NCI-H1436 treated with DMSO at 0.1 percent for 48 hours (cell line): ENCODE measurements at places on chromosomes 3 and 15.
A peak's percentile ranks its signal among the peaks of the same experiment; 100 is the strongest.

- DNase-seq = peak; percentile 1
Observed at GRCh38 chr15:61834076-61834697, 226.1 kb downstream of the VPS13C start.

GRCh38 chr3:20456511-20456910 is 270.5 kb upstream of the SGO1 start:
- DNase-seq = no peak

DNA sequence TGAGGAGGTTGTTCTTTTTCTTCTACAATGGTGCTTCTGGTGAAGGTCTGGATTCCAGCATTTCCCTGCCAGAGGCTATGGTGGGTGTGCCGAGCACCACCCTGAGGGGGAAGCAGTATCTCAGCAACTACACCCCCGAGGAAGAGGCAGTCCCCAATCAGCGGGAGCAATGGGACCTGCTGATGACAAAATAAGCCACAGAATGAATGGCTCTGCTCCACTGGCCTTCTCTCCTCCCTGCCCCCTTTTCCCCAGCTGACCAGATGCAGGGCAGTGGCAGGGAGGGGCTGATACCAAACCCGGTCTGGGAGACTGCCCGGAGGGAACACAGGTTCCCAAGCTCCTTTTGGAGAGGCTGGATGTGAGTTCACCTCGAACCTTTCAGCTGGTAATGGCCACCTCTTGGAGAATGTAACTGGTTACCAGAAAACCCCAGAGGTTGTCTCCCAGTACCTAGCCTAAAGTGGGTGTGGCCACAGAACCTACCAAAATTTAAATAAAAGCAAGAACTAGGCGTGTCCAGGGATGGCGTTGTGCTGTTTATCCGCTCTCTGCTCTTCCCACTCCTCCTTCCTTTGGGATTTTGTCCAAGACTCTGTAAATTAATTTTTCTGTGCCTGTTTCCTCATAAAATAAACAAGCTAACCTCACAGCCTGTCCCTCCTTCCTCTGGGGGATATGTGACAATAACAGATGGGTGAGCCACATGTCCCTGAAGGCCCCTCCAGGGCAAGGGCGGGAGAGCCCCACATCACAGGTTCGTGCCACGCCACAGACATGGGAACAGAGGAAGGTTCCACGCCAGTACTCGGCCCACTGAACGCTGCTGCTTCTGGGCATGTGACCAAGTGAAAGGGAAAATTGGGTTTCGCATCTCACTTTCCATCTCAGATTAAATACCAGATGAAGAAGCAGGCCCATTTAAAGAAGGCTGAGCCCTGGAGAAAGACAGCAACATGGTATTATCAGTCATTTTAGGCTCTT is 35.1 kb upstream of the SPTBN5 start:
- no peak for DNase-seq

- no peak for DNase-seq
Observed at GRCh38 chr3:107213044-107213669, 164.1 kb upstream of the CCDC54 start.

- DNase-seq = no peak
Observed at GRCh38 chr15:77002436-77002835, 7.5 kb downstream of the PSTPIP1 start.

- DNase-seq = no peak
Observed at GRCh38 chr3:172161959-172162358, 122.6 kb downstream of the FNDC3B start.

- no peak for DNase-seq
Observed at GRCh38 chr3:123593381-123593780, 8.5 kb upstream of the HACD2 start.

GRCh38 chr3:179321668-179322285 is 1.1 kb upstream of the ZNF639 start:
- DNase-seq = no peak

DNA sequence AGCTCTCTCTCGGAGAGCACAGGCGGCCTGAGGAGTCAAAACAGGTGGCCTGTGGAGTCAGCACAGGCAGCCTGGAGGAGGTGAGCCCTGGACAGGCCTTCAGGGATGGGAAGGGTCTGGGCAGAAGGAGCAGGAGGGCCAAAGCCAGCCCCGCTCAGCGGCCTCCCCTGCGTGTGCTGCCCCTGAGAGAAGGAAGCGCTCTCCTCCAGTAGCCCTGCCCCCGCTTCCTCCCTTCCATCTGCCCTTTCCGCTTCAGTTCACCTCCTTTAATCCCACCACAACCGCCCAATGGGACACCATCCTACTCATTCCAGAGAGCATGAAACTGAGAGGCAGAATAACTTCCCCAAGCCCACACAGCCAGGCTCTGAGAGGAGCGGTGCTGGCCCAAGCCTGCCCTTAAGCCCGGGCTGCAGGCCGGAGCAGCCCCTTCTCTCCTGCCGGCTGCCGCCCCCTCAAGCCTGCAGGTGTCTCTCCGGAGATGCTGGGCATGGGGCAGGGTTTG is 3.2 kb upstream of the NR2E3 start:
- DNase-seq = no peak

GRCh38 chr15:99895956-99896311 is 162.7 kb upstream of the LYSMD4 start:
- no peak for DNase-seq

DNA sequence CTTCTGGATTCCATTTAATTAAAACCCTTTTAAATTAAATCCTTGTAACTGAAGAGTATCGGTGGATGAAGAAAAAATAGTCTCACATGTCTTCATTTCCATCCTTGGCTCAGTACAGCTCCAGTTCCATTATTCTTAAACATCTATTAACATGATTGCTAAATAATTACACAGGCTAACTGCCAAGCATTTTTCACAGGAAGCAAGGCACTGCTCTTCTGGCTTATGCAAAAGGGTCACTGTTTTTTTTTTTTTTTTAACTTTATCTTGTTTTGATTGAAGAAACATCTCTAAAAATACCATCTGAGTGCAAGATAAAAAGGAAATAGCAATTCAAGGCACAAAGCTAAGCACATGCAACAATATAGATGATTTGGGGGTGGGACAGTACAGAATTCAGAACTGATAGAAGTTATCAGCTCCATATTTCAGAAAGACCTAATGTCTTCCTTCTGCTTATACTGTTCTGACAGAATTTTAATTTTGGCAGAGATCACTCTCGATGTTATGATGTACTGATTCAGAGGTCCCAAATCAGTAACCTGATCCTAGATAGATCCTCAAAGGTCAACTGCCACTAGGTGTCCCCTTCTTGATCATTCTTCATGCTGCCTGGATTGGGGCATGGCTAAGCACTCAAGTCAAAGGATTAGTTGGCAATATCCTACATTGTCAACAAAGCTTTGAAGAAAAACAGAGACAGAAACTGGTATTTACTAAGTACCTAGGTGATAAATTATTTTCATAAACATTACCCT is 57.8 kb upstream of the ACTC1 start:
- no peak for DNase-seq

DNA sequence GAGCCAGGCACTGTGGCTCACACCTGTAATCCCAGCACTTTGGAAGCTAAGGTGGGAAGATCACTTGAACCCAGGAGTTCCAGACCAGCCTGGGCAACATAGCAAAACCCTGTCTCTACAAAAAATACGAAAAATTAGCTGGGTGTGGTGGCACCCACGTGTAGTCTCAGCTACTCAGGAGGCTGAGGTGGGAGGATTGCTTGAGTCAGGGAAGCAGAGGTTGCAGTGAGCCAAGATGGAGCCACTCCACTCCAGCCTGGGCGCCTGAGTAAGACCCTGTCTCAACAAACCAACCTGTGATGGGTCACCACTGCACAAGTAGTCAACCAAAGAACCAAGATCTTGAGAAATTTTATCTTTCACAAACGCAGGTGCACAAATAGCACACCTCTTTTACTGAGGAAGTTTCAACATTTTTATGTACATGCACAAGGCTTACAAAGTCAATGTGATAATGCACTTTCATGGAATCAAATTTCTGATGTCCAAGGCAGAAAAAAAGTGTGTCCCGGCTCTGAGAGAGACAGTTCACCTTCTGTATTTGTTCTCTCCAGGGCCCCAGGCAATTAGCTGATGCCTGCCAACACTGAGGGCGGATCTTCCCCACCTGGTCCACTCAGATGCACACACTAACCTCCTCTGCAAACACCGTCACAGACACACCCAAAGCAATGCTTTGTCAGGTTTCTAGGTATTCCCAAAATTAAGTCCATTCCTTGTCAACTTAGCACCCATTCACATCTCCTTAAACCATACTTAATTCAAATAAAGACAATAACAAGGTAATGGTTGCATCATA is 12.4 kb downstream of the ACAA1 start:
- DNase-seq = no peak

DNA sequence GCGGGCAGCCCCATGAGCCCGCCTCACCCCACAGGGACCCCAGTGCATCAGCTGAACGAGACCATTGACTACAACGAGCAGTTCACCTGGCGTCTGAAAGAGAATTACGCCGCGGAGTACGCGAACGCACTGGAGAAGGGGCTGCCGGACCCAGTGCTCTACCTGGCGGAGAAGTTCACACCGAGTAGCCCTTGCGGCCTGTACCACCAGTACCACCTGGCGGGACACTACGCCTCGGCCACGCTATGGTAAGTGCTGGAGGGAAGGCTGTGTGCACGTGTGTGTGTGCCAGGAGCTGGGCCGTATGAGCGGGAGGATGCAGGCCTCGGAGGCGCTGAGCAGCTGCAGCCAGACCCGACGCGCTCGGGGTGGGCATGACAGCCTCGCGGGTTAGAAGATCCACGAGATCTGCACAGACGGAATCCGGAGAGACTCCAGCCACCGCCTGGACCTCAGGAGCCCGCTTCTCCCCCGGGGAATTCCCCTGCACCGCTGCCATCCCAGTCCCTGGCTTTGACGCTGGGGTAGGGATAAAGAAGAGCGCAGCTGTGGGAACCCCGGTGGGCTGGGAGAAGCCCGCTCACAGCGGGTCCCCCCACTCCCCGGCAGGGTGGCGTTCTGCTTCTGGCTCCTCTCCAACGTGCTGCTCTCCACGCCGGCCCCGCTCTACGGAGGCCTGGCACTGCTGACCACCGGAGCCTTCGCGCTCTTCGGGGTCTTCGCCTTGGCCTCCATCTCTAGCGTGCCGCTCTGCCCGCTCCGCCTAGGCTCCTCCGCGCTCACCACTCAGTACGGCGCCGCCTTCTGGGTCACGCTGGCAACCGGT is 2.6 kb downstream of the DUOXA2 start:
- no peak for DNase-seq

- DNase-seq = no peak
Observed at GRCh38 chr3:21750831-21751391, at the start of gene ZNF385D. Gene ZNF385D (minus strand): TSS chr3:21751210. CDS start chr3:21750916, 294 bp downstream.

DNA sequence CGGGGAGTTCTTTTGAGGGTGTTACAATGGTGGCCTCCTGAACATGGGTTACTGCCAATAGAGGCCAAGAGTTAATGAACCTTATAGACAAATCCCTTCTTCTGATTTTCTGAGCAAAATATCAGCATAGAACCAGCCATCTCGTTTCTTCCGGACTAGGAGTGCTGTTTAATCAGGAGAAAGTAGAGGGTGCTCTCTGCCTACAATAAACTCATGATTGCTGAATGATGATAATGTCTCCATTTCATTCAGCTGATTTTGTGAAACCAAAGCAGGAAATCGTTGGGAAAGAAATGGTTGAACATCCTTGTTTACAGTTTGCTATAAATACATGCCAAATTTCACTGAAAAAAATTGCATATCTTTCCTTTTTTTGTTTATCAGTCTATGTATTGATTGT is 142.8 kb upstream of the PLSCR5 start:
- no peak for DNase-seq

GRCh38 chr3:99833617-99834205 is 16.0 kb downstream of the CMSS1 start:
- DNase-seq = no peak

- no peak for DNase-seq
Observed at GRCh38 chr3:188946351-188947240, 225.2 kb upstream of the TPRG1 start.

DNA sequence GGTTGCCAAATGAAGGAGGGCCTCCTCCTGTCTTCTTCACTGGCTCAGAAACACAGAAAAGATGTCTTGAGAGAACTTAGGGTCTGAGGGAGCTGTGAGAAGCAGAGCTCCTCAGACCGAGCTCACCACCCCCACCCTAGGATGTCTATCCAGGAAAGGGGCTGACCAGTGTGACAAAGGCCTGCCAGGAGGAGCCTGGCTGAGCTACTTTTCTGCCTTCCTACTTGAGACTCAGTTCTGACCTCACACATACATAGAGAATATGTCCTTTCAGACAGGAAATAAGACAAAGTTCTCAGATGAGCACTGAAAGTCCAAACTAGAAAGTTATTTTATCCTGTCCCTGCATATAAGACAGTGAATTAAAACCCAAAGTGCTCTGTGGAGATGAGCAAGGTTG is 54.5 kb downstream of the KIF9 start:
- DNase-seq = no peak

GRCh38 chr3:191804935-191805334 is 344.0 kb downstream of the PYDC2 start:
- no peak for DNase-seq

DNA sequence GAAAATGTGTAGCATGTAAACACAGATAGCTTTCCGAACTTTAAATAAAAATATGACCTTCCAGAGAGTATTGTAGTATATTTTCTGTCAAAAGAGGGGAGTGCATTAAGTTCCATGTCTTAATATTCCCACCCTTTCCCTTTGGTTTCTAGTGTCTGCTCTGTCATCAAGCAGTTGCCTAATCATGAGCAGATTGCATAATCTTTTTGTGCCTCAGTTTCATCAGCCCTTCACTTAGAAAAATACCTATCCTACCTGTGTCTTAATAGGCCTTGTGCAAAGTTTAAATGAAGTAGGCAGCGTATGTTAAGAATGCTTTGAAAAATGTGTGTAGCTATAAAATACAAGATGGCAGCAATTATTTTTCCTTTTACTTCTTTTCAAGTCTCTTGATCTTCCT is 52.8 kb downstream of the CALML4 start:
- DNase-seq = no peak

DNA sequence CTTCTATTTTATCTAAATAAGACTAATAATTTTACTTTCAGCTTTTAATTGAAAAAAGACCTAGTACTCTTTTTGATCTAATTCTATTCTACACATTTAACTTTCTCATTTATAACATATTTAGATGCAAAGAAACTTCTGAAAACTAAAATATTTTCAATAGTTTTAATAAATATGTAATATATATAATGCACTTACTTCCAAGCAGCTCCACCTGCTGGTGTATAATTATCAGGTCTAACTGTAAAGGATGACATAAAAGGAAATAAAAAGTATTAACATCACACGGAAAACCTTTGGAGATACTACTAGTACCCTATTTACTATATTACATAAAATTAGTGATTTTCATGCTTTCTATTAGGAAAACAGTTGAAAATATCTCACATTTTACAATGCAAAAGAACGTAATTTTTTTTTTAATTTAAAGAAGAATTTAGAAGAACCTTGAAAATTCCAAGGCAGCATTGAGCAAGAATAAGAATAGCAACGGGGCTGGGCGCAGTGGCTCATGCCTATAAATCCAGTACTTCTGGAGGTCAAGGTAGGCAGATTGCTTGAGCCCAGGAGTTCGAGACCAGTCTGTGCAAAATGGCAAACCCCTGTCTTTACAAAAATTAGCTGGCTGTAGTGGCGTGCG is 10.2 kb downstream of the PLSCR5 start:
- DNase-seq = no peak
